AML-193 (cell line): ENCODE measurements at places on chromosomes 13 and 19.

DNA sequence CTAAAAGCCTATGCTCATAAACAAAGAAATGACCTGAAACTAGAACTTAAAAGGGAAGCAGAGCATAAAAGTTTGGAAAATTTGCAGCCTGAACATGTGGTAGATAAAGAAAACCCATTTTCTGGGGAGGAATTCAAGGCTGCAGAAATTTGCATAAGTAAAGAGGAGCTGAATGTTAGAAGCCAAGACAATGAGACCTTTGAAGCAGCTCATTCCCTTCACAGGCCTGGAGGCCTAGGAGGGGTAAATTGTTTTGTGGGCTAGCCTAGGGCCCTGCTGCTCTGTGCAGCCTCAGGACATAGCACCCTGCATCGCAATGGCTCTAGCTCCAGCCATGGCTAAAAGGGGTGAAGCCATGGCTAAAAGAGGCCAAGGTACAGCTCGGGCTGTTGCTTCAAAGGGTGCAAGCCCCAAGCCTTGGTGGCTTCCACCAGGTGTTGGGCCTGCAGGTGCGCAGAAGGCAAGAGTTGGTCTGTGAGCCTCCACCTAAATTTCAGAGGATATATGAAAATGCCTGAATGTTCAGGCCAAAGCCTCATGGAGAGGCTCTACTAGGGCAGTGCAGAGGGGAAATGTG is 38.3 kb downstream of the ZIC2 start:
- DNase-seq, result no peak

GRCh38 chr19:18594096-18594823 is 5.7 kb downstream of the REX1BD start:
- peak; percentile 74 for DNase-seq

- DNase-seq, result peak; percentile 97
Observed at GRCh38 chr13:75702476-75702875, 66.3 kb downstream of the LMO7 start.

GRCh38 chr13:66634384-66634783 is 595.8 kb downstream of the PCDH9 start:
- DNase-seq, result no peak
